ENCODE measurements at places on chromosomes 4 and X.

DNA sequence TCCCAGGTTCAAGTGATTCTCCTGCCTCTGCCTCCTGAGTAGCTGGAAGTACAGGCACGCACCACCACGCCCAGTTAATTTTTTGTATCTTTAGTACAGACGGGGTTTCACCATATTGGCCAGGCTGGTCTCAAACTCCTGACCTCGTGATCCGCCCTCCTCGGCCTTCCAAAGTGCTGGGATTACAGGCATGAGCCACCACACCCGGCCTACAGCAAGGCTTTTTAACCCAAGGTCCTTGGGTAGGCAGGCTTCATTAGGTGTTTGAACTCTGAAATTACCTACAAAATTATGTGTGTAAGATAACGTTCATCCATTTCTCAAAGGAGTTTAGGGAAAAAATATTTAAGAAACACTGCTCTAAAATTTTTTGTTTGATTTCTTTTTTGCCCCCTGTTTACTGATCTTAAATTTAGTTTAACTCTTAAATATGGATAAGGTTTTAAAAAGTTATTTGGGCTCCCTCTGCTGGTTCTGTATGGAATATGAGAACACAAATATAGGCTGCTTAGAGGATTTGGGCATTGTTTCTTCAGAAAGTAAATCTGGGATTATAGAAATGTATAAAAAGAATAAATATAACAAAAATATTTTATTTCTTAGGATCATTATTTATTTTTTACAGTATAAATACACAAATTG, 92.8 kb downstream of the CBR4 start:
- peak; percentile 84 for DNase-seq

- DNase-seq, result no peak
These were observed 180.7 kb upstream of the MXRA5 start for GRCh38 chrX:3527166-3527565.

DNA sequence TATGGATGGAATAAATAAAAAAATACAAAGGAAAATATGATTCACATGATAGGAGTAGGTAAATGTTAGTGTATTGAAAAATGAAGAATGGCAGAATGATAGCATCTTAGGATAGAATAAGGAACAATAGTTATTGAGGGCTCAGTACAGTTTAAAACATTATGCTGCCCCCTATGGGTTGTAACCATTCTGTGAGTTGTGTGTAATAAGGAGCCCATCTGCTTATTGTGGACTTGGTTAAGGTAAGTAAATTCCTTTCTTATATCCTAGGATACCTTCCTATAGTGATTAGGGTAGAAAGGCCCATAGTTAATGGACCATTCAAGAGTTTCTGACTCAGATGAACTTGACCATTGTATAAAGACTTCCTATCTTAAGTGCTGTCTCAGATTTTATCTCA, 195.8 kb downstream of the PDHA2 start:
- DNase-seq, result peak; percentile 2

- DNase-seq, result peak; percentile 39
These were observed 292.2 kb downstream of the FBXO8 start for GRCh38 chr4:173991316-173991715.

DNA sequence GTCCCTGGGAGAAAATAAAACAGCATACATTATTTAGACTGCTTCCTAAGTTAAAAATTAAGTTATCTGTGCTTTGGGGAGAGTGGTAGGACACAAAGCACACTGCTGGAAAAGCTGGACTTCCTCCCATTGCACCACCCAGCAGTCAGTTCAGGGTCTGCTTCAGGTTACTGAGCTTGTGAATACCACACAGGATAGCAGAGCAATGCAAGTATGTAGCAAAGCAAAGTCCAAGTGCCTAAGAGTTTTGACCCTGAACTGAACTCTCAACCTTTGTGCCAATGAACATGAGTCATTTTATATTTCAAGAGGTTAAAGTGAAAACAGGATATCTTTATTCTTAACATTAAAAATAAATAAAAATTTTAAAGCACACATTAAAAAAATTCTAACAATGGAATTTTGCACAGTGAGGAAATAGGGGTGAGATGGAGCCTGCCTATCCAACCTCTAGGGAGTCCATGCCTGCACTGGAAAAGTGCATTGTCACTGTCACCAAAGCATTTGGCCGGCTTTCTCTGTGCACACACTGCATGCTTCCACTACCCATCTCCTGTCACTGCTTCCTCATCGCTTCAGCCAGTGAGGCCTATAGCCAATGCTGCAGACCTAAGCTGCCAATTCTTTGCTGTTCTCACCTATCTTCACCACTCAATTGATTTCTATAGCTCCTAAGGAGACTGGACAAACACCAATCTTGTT, 50.9 kb downstream of the ABCG2 start:
- no peak for DNase-seq

- DNase-seq, result no peak
These were observed 668.1 kb downstream of the RPA4 start for GRCh38 chrX:97551821-97552220.

- DNase-seq, result no peak
These were observed 909.8 kb upstream of the FTHL17 start for GRCh38 chrX:31981546-31982062.

DNA sequence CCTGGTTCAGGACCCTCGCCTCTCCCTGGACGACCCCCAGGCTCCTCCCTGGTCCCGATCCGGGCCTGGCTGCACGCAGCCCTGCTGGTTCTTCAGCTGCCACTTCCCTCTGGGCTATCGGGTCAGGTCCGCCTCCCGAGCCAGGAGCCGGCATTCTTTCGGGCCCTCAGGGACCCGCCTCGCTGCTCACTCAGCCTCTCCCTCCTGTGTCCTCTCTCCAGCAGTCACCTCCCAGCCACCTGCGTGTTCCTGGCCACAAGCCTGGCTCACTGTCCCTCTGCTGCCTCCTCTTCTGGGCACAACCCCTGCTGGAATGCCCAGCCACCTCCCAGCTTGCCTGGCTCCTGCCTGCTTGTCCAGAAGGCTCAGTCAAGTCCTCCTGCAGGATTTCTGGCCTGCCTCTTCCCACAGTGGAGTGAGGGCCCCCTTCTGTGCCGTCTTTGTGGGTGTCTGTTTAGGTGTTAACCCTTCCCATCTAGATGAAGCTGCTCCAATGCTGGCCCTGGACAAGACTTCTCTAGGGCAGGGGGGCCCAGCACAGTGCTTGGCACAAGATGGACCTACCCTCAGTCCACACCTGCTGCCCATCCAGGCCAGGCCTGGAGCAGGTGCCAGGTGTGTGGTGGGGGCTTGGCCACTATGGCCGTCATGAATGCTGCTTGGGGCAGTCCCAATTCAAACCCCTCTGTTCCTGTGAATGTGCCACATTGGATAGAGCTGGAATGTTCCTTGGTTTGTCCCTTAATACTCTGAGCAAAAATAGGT, 2.2 kb downstream of the WFS1 start:
- no peak for DNase-seq

DNA sequence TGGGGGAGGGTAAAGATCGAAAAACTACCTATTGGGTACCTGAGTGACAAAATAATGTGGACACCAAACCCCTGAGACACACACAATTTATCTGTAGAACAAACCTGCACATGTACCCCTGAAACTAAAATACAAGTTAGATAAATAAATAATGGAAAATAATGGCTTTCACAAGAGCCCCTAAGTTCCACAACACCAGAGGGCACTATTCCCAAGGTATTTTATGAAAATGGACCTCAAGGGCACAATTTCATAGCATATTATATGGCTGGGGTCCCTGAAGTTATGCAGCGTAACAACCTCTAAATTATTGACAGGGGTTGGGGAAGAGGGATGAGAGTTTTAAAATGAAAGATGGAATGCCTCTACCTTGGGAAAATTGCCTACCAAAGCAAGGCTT, 81.3 kb upstream of the TMEM33 start:
- DNase-seq, result no peak
